ENCODE measurements at places on chromosomes 4 and X.

GRCh38 chrX:71541210-71542022 lies 8.5 kb downstream of the OGT start:
- DNase-seq: peak; percentile 59

DNA sequence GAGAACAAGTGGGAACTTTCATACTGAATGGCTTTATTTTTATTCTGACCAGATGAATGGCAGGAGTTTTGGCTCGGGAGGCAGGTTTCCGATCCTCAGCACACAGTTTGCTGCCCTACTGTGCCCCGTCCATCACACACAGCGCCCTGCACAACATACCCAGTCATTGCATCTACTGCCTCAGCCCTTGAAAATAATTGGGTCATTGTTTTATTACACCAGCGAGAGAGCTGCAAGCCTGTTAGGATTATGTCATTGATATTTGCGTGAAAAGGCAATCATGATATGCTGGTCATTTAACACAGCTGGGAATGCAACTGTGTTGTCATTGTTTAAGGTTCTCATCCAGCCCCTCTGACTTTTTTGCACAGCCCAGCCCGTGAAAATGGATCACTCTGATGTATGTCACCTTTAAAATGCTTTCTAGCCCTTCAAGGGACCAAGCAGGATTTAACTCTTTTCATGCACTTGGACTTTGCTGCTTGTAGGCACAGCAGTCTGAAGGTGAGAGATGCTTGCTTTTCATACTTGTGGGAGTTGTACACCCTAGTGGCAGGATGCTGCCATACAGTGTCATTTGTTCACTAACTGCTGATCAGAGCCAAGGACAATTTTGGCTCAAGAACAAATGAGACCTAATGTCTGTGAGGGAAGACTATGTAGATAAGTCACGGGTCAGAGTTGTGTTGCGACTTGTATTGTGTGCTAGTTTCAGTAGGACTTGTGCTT lies 62.3 kb downstream of the RTL9 start:
- no peak for DNase-seq

- no peak for DNase-seq
These were observed 159.4 kb downstream of the MGST2 start for GRCh38 chr4:139824882-139825522.

- peak; percentile 91 for DNase-seq
These were observed 20.7 kb upstream of the RNF150 start for GRCh38 chr4:141153751-141154510.

DNA sequence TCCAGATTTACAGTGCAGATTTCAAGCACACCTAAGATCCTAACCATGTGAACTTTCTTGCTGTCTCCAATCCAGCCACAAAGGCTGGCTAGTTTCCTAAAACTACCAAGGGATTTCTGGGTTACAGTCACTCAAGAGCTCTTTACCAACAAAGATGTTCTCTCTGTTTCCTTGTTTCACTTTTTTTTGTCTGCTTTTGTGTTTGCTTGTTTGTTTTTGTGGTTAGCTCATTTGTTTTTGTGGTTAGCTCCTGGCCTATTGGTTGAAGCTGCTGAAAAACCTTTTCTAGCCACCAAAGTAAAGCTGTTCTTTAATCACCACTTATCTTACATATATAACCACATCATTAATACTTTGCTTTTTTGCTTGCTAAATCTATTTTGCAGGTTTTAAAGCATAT lies 642.5 kb upstream of the GALNTL6 start:
- no peak for DNase-seq

- peak; percentile 4 for DNase-seq
These were observed 600 bp downstream of the BEX4 start for GRCh38 chrX:103215425-103215991.

DNA sequence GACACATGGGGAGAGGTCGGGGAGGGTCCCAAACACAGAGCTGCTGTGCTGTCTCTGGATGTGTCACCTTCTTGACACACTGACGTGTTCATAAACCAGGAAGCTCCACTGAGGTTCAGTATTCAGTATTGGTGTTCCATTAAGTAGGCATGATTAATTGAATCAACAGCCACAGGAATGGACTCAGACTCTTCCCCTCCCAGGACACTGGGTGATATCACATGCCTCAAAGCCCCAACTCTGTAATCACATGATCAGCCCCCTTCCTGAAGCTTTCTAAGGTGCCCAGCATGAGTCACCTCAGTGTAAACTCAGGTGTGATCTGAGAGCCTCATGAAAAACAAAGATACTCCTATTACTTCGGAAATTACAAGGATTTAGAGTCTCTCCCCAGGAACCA lies 21.1 kb upstream of the HNRNPD start:
- no peak for DNase-seq

Measured in fibroblast of villous mesenchyme (primary cell).